ENCODE measurements at places on chromosomes 4 and X.

DNA sequence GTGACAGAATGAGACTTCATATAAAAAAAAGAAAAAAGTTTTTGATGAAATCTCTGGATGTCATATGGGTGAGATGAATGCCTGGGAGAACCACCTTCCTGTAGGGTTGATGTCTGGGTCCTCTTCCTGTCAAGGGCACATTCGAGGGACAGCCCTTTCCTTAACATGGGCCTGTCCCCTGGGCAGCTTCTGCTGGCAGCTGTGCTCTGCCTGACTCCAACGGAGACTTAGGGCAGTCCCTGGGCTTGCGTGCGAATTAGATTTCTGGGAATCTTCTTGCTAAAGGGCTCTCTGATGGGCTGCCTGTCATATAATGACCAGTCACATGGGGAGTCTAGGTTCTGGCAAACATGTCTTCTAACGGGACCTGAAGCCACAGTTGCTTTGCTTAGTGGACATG lies 40.7 kb downstream of the TNIP2 start:
- no peak overlapping the region for H3K27ac ChIP-seq
- no peaks in the 10 kb centered on the region for H3K27me3 ChIP-seq
- peaks cover 15% of the 10 kb centered on the region for H3K36me3 ChIP-seq
- H3K4me3 ChIP-seq: no peak overlapping the region

GRCh38 chr4:98639523-98639922 lies 18.9 kb downstream of the TSPAN5 start:
- no peak overlapping the region for H3K4me3 ChIP-seq
- peaks cover 57% of the 10 kb centered on the region for H3K4me1 ChIP-seq
- H3K27ac ChIP-seq: no peak overlapping the region

GRCh38 chr4:156291317-156291716 lies 337.7 kb upstream of the CTSO start:
- no peak overlapping the region for H3K27ac ChIP-seq
- no peak overlapping the region for H3K4me3 ChIP-seq
- DNase-seq: no peak
- H3K36me3 ChIP-seq: no peaks in the 10 kb centered on the region

GRCh38 chrX:69221239-69222102 lies 56.2 kb upstream of the PJA1 start:
- no peaks in the 10 kb centered on the region for H3K4me1 ChIP-seq
- H3K36me3 ChIP-seq: no peaks in the 10 kb centered on the region
- no peak overlapping the region for H3K4me3 ChIP-seq
- no peak overlapping the region for H3K27ac ChIP-seq
- H3K27me3 ChIP-seq: no peaks in the 10 kb centered on the region

DNA sequence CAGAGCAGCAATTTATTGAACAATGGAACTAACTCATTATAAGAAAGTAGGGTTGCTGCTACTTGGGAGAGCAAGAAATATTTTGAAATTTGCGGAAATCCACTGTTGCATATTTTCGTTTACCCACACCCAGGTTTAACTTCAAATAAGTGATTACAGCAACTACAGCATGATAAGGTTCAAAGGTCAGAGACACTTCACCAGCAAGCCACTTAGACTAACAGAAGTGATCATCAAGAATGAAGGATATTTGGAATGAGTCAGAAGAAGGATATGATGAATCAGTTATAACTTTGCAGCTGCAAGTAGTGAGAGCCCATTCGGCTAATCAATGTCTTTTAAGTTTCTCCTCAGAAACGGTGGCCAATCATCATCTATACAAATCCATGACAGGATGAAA lies 199.3 kb downstream of the TMA16 start:
- H3K27ac ChIP-seq: no peak overlapping the region
- H3K27me3 ChIP-seq: no peaks in the 10 kb centered on the region
- H3K36me3 ChIP-seq: no peaks in the 10 kb centered on the region
- peak overlapping the region; percentile 23 for H3K4me3 ChIP-seq
- DNase-seq: no peak

DNA sequence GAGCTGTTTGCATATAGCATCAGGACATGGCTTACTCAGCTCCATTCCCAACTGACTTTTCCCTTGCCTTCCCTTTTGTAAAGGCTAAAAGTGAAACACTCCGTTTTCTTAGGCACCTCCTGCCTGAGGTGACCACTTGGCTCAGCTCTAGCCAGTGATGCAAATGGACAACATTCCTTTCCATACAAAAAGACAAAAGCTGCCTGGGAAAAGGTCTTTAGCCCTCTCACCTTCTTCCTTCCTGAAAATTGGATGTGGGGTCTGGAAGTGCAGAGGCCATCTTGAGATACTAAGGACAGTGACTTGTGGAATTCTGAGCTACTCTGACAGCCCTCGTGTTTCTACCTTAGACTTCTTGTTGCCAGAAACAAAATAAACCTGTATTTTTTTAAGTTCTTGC lies 27.7 kb upstream of the SFRP2 start:
- no peaks in the 10 kb centered on the region for H3K27me3 ChIP-seq
- DNase-seq: no peak
- H3K4me1 ChIP-seq: no peaks in the 10 kb centered on the region
- no peaks in the 10 kb centered on the region for H3K36me3 ChIP-seq

DNA sequence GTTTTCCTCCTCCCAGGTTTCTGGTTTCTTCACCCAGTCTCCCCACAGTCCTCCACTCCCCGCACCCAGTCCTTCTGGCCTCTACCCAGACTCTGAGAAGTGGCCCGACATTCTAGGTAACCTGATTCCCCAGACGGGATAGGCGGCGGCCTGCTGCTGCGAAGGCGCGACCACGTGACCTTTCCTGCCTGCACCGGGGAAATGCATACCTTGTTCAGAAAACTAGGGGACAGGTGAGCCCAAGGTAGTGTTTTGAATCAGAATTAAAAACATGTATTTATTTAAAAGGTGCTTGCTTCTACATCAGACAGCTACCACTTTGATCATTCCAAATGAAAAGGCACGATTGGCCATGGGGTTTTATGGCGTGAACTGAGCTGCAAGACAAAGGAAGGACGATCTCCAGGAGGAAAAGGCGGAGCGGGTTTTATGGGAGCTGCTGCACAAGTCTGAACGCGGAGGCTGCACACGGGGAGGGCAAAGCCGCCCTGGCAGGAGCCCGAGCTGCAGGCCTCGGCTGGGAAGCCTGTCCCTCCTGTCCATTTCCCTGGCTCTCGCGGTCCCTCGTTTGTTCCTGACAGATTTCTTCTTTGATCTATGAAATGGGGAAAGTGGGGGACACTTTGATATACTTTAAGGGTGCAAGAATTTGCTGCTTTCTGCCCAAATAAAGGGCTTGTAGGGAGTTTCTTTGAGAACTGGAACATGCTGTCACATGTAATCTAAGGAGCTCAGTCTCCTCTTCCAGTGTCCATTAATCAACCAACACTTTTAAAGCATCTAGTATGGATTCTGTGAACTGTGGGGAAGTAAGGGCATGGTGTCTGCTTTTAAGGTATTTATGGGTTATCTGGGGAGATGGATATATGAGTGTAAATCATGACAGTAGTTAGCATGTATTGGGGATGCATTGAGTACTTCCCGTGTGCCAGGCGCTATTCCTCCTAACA lies 150.9 kb downstream of the SPRY1 start:
- no peaks in the 10 kb centered on the region for H3K36me3 ChIP-seq
- H3K4me3 ChIP-seq: no peak overlapping the region
- no peak overlapping the region for H3K27ac ChIP-seq

DNA sequence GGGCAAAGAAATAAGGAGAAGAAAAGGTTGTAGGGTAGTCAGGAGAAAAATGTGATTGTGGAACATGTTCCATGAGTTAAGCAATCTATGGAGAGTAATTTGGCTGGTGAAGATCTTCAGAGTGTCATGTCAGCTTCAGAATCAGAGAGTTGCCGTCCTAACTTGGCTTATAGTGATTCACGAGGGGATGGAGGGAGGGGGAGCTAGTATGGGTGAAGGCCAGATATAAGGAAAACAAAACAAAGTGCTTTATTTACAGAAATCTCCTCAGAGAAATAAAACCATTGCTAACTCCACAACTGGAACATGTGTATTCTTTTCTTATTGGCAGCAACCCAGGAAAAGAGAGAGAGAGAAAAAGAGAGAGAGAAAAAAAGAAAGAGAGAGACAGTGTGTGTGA lies 256.5 kb upstream of the NRK start:
- no peaks in the 10 kb centered on the region for H3K36me3 ChIP-seq
- no peak overlapping the region for H3K4me3 ChIP-seq
- no peaks in the 10 kb centered on the region for H3K27me3 ChIP-seq
- DNase-seq: no peak
- H3K4me1 ChIP-seq: no peaks in the 10 kb centered on the region

GRCh38 chr4:38920677-38921076 lies 53.1 kb downstream of the FAM114A1 start:
- H3K27ac ChIP-seq: no peak overlapping the region
- no peaks in the 10 kb centered on the region for H3K27me3 ChIP-seq
- no peaks in the 10 kb centered on the region for H3K4me1 ChIP-seq
- peaks cover 3% of the 10 kb centered on the region for H3K36me3 ChIP-seq
- H3K4me3 ChIP-seq: no peak overlapping the region

GRCh38 chr4:85967872-85968271 lies 392.0 kb downstream of the MAPK10 start:
- H3K27me3 ChIP-seq: no peaks in the 10 kb centered on the region
- H3K36me3 ChIP-seq: no peaks in the 10 kb centered on the region
- DNase-seq: no peak
- H3K27ac ChIP-seq: no peak overlapping the region
- H3K4me3 ChIP-seq: no peak overlapping the region

DNA sequence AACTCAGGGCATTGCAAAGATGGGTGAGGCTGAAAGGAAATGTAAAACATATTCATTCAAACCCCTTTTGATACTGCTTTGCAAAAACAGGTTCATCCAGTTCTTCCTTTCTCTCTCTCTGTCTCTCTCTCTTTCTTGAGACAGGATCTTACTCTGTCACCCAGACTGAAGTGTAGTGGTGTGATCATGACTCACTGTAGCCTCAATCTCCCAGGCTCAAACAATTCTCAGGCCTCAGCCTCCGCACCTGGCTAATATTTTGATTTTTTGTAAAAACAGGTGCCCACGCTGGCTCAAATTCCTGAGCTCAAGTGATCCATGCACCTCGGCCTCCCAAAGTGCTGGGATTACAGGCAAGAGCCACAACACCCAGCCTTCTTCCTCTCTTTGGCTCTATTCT lies 15.6 kb upstream of the DCHS2 start:
- H3K27ac ChIP-seq: no peak overlapping the region
- no peak for DNase-seq
- H3K36me3 ChIP-seq: no peaks in the 10 kb centered on the region
- no peak overlapping the region for H3K4me3 ChIP-seq
- peaks cover 10% of the 10 kb centered on the region for H3K27me3 ChIP-seq

DNA sequence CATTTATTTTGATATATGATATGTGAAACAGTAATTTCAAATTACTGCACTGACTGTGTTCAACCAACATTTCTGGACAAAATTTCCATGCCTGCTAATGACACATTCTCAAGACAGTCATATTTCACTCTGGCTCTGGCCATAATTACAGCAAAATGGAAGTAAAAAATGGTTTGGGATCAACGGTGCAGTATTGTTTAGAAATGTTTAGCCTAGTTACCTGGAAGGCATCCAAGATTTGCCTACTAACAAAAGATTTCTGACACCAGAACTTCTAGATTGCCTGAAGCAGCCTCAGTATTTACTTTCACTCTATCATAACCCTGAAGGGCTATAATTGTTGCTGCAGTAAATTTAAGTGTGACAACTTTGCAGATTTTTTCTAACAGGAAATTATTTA lies 416.3 kb downstream of the PCDH10 start:
- no peak overlapping the region for H3K4me3 ChIP-seq
- no peak for DNase-seq
- H3K27ac ChIP-seq: no peak overlapping the region
- H3K4me1 ChIP-seq: no peaks in the 10 kb centered on the region
- no peaks in the 10 kb centered on the region for H3K27me3 ChIP-seq
- no peaks in the 10 kb centered on the region for H3K36me3 ChIP-seq

DNA sequence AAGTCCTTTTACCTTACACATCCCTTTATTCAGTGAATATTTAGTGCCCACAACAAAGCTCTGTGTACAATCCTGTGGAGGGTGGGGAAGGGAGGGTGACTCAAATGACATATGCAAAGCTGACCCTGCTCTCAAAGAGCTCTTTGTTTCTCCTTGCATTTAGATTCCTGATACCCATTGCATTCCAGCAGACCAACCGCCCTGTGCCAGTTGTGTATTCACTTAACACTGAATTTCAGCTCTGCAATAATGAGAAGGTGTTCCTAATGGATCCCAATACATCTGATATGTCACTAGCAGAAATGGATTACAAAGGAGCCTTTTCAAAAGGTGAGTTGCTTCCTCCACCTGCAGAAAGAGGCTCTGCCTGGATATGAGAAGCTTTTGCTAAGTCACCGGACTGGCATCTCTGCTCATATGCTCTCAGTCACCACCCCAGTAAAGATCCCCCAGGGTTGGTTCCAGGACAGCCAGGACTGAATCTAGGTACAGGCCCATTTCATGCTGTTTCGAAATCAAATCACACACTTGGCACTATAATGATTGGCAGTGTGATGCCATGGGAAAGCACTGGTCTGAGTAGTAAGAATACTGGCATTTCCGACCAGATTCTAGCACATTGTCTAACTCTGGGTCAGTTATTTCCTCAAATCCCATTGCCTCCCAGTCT lies 17.1 kb upstream of the ANXA3 start:
- H3K27ac ChIP-seq: peak overlapping the region; percentile 86
- no peak overlapping the region for H3K4me3 ChIP-seq
- H3K4me1 ChIP-seq: peaks cover 31% of the 10 kb centered on the region
- no peaks in the 10 kb centered on the region for H3K36me3 ChIP-seq

DNA sequence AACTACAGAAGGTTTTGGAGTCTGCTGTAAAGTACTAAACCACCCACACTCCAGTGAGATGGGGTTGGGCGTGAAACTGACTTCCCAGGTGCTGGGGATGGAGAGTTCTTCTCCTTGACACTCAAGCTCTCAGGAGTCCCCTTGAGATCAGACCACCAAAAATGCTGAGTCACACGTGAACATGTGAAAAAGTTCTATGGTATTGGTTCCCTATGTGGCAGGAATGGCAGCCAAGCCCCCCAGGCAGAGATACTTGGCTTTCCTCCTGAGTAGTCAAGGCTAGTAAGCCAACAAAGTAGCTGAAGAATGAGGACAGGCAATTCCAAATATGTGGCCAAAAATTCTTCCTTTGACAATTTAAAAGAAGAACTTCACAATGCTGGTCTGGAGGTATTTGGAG lies 222.0 kb upstream of the ADAMTS3 start:
- no peaks in the 10 kb centered on the region for H3K4me1 ChIP-seq
- no peak overlapping the region for H3K27ac ChIP-seq
- no peaks in the 10 kb centered on the region for H3K36me3 ChIP-seq
- H3K27me3 ChIP-seq: no peaks in the 10 kb centered on the region
- H3K4me3 ChIP-seq: no peak overlapping the region

DNA sequence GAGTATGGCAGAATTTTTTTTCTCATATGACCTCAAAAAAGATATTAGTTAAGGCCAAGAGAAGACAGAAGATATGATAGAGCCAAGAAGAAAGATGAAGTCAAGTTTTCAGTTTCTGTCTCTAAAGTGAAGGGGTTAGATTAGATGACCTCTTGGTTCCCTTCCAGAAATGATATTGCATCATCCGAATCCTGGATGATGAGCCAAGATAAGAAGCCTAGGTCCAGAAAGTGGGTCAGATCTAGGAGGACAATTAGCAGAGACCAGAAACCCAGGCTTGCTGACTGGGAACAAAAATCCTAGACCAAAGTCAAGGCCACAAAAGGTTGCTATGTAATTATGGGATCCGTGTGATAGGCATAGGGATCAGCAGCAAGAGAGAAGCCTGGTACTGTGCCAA lies 20.2 kb downstream of the SATL1 start:
- H3K27ac ChIP-seq: no peak overlapping the region
- H3K4me3 ChIP-seq: no peak overlapping the region
- no peak for DNase-seq
- no peaks in the 10 kb centered on the region for H3K4me1 ChIP-seq
- no peaks in the 10 kb centered on the region for H3K36me3 ChIP-seq

- H3K4me1 ChIP-seq: no peaks in the 10 kb centered on the region
- H3K27ac ChIP-seq: no peak overlapping the region
- H3K4me3 ChIP-seq: no peak overlapping the region
Observed at GRCh38 chrX:119690921-119691716, 1.8 kb downstream of the SEPTIN6 start.
